Stimulated activated CD4-positive, alpha-beta T cell treated with anti-CD3 and anti-CD28 coated beads, Interleukin-1b, Interleukin-23, amount 100 ng/mL, for 1 hour (primary cell): ENCODE measurements at places on chromosomes 2 and 18.

DNA sequence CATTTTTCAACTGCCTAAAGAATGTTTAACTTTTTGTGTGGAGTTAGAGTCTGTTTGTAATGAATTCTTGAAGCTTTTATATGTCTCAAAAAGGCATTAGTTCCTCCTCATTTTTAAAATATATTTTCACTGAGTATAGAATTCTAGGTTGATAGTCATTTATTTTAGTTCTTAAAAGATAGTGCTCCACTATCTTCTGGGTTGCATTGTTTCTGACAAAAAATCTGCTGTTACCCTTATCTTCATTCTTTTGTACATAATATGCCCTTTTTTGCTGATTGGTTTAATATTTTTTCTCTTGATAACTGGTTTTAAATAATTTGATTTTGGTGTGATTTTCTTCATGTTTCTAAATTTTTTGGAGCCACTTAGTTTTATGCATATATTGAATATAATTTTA is 754.7 kb upstream of the GYPC start:
- DNase-seq: no peak

GRCh38 chr2:240205348-240205747 is 64.9 kb upstream of the OTOS start:
- DNase-seq: peak; percentile 24

GRCh38 chr2:7819316-7819715 is 862.5 kb upstream of the ID2 start:
- no peak for DNase-seq

DNA sequence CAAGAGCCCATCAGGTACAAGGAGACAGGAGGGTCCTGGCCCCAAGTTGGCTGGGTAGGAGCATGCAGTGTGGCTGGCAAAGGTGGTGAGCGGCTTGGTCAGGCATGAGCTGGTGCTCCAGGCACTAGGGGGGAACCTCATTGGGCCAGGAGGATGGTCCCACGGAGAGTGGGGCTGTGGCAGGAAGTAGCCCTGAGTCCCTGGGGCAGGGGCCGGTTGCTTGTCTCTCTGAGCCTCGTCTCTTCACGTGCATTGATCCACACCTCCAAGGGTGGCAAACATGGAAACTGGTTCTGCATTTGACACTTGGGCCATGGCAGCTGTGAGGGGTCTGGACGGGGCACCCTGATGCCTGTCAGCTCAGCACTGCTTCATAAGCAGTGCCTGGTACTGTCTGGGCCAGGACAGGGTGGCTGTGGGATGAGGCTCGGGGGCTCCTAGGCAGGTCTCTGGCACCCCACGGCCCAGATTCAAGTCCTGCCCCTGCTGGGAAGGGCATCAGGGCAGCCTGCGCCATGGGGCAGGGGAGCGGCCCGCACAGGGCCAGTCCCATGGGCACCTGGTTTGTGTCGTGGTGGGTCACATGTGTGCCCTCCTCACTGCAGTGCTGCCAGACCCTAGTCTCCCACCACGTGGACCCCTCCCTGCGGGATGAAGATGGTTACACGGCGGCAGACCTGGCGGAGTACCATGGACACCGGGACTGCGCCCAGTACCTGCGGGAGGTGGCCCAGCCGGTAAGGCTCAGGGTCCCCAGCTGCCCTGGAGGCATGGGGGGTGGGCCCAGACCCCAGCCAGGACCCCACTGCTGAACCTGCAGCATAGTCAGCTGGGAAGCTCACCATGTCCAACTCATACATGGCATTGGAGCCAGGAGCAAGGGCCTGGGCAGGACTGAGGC is 16.4 kb downstream of the ESPNL start:
- DNase-seq: no peak

DNA sequence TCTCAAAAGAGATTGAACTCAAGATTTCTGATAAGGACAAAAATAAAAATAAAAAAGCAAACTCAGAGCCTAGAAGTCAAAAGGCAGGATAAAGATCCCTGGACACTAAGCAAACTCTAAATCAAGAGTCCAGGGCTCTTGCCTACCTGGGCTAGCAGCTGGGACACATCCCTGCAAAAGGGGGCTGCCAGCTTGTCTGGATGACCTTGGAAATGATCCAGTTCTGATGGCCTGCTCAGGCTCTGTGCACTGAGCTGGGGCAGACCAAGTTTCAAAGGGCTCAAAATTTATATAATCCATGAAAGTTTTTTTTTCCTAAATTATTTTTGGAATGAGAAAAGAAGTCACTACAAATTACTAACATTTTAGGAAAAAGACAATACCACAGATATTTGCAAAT is 557.3 kb downstream of the CNTNAP5 start:
- DNase-seq: no peak

GRCh38 chr2:128980475-128980874 is 661.8 kb upstream of the HS6ST1 start:
- DNase-seq: no peak

DNA sequence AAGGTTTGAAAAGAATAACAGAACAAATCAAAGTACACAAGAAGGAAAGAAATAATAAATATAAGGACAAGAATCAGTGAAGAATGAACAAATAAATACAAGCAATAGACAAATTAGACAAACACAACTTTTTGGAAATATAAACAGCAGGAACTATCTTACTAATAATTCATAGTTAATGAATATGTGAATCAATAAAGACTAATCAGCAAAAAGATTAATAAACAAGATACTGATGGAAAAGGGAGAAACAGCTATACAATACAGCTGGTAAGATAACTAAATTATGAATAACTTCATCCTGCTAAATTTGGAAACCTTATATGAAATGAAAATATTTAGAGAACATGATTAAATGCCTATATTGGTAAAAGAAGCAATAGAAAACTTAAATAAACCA is 193.6 kb upstream of the SPRED2 start:
- no peak for DNase-seq

GRCh38 chr2:18346344-18346743 is 214.1 kb downstream of the RDH14 start:
- no peak for DNase-seq

DNA sequence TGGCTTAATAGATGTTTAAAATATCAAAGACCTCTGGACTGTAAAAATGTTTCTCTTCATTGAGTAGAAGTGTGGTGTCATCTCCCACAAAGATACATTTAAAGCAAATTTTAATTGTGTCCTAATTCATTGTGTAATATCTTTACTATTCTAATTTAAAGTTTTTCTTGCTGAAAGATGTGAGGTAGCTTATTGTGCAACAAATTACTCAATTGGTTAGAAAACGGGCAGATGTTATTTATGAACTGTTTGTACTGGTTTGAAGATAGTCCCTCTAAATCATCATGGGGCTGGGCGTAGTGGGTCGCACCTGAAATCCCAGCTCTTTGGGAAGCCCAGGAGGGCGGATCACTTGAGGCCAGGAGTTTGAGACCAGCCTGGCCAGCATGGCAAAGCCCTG is 65.3 kb downstream of the CYBRD1 start:
- no peak for DNase-seq
